ENCODE measurements at places on chromosomes 1 and 21.

GRCh38 chr1:157288996-157289395 is 150.8 kb upstream of the ETV3 start:
- DNase-seq = no peak

- DNase-seq = no peak
Observed at GRCh38 chr1:236292425-236292824, 10.7 kb upstream of the ERO1B start.

DNA sequence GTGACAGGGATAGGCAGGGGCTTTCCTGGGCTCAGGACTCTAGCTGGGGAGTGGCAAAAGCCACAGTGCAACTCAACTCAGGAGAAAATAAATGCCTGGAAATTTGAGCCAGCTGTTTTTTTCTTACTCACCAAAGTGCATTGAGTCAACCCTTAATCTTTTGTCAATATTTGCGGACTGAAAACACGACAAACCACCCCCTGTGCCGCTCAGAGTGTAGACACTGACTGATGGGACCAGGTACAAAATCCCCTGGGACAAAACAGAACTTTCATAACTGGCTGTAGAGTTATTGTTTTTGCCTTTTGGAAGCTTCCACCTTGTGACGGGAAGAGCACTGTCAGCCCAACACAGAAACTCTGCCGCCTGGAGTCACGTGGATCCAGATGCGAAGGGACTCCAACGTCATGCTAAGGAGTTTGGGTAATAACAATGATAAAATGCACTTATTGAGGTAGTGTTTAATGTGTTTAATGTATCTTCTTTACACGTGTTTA is 164.6 kb downstream of the PLPP3 start:
- DNase-seq = no peak

- no peak for DNase-seq
Observed at GRCh38 chr1:230010603-230011332, 56.3 kb upstream of the GALNT2 start.

DNA sequence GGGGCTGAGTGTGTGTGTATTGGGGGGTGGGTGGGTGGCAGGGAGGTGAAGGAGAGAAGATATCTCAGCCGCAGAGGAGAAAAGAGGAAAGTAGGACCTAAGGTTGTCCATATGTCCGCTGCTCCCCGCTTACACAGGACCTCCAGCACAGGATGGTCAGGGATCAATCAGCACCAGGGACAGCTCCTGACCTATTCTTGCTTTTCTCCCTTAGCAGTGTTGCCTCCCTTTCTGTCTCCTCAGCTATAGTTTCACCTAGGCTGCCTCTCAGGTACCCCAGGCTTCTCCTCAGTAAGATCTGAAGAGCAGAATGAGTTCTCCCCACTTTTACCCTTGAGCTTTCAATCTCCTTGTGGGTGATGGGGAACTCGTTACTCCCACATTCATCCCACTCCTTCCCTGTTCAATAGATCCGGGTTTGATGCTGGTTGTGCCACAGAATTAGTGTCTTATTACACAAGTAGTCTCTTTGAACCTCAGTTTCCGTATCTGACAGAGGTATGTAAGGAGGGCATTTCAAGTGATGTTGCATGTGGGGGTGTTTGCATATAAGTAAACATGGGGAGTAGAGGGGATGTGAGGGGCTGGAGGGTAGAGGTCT is 1.4 kb upstream of the DPH2 start:
- no peak for DNase-seq

DNA sequence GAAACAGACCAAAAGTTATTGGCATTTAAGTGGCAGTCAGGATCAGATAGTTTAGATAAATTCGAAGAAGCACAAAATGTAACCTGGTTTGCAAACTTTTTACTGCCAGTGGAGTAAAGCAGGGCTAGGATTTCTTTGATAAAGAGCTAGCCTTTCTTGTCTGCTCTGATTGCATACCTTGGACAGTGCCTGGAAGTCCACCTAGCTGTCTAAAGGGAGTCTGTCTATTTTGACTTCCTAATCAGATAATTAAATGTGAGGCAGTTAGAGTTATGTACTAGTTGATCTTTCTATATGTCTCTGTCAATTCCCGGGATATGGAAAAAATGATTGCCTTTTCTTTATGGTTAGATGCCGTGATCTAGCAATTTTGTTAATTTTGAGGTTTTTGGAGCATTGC is 4.1 kb downstream of the GPSM2 start:
- no peak for DNase-seq

DNA sequence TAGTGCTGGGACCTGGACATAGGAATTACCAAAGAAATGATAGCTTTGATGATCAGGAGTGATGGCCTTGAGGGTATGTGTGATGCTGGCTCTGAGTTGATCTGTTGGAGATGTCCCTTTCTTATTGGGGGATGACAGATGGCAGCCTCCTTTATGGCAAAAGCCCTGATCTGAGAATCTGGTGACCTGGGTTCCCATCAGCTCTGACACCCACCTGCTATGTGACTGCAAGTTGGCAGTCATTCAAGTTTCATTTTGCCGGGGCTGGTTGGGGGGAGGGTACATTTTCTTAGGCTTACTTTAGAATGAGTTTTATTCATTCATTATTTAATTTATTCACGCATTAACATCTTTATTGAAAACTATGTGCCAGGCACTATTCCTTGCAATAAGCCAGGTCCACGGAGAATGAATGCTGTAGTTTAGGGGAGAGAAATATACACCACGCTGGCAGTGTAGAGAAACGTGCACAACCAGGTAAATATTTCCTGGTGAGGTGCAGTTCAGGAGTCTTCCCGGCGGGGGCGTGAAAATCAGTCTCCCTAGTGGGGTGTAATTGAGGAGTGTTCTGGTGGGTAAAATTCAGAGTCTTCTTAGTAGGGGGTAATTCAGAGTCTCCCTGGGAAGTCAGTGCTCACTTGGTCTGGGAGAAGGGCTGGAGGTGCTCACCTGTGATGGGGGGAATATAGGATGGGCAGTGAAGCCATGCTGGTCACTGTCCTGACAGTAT is 401.3 kb downstream of the CAMTA1 start:
- DNase-seq = no peak

- no peak for DNase-seq
Observed at GRCh38 chr1:64581135-64581842, 111.4 kb downstream of the CACHD1 start.

GRCh38 chr1:210901981-210902770 is 231.8 kb downstream of the KCNH1 start:
- no peak for DNase-seq

DNA sequence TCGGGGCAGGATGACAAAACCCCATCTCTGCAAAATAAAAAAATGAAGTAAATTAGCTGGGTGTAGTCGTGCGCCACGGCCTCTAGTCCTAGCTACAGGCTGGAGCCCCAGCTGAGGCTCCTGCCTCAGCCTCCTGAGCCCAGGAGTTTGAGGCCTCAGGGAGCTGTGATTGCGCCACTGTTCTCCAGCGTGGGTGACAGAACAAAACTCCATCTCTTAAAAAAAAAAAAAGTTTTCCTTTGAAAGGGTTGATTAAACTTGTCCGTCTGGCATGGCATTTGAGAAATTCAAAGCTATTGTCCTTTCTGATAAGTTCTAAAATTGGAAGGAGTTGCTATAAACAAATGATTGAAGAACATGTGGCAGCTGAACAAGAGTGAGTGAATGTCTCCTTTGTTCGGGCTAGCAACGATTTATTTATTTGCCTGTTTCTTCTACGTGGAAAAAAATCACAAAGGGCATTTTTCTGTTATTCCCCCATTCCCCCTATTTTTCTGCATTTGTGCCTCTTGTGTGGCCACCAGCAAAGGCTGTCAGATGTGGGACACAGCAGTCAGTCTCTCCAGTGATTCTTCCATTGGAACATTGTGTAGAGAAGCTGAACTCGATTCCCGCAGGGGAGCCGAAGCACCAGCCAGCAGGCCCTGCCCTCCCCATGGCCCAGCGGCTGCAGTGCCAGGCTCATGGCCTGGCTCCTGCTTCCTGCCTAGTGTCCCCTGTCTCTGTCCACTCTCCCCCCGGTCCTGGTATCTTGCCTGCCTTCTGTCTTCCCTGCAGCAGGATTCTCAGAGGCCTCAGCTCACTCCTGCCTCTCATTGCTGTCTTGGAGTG is 21.5 kb upstream of the PWP2 start:
- DNase-seq = no peak

DNA sequence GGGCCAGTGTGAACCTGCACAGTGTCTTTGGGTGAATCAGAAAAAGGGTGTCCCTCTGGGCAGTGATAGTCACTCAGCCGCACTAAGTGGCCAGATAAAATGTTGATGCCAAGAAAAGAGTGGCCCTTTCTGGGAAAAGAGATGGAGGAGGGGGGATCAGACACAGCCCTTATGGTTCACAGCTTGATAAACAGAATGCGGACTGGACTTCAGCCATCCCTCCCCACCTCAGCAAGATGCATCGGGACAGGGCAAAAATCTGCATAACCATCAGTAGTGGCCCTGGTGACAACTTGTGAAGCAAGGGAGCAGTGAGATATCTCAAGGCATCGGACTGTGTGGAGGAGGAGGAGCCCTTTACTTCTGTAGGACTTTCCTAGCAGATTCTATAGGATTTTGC is 353.8 kb upstream of the PLXNA2 start:
- DNase-seq = no peak

DNA sequence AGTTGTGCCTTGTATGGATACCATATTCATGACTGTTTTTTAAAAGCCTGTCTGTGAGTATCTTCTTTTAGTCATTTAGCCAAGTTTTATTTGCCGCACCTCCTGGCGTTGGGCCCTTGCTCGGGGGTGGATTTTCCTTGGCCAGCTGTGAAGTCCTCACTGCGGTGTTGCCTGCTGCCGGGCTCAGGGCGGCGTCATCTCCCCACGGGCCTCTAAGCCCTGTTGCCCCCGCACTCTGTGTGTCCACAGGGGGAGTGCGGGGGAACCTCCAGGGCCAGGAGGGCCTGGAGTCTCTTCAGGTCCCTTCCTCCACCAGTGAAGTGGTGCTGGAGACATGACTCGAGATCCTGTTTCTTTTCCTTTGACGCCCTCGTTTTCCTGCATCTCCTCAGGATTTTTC is 65.8 kb upstream of the DIP2A start:
- DNase-seq = no peak

DNA sequence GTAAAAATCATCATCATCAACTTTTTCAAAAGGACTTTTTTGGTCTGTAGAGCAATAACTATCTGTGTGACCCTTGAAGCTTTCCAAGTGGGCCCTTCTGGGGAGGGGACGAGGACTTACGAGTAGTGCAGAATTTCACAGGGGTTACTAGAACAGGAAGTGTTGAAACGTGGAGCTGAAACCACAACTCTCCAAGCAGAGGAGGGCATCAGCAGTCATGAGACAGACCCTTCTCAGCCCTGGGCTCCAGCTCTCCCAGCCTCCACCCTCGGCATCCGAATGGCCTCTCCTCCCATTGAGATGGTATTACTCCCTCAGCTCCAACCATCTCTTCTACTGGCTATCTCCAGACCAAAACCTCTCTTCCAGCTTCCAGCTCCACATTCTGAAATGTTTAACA is 3.6 kb downstream of the FAM89A start:
- DNase-seq = no peak

DNA sequence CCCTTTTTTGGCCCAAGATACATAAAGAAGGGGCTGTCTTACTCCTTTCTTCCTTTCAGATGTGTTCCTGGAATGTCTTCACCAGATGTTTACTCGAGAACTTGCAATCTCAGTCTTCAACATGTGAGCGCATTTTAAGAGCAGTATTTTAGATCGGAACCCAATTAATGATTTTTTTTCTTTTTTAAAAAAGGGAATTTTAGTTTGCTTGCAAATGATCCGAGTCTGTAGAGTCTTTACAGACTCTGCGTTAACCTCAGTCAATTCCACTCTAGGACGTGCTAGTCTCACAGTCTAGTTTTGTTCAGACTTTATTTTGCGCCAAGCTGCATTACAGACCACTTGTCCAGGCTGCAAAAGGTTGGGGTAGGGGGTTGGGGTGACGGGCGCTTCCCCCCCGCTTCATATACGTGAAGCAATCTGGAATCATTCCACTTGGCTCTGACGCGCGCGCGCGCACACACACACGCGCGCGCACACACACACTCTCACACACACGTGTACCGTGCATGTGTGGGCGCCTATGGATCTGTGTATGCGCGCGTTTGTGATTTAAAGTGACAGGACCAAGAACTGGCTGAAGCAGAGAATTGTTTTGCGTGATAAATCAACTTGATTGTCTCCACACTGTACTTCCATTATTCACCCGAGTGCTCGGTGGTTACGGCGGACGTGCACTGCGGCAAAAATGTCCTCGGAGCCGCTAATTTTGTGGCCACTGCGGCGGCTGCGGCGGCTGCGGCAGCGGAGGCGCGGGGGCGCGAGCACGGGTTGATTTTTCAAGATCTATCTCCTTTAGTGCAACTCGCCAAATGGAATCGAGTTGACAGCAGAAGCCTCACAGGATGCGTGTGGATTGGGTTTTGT is 25.6 kb upstream of the NFIA start:
- peak; percentile 49 for DNase-seq

DNA sequence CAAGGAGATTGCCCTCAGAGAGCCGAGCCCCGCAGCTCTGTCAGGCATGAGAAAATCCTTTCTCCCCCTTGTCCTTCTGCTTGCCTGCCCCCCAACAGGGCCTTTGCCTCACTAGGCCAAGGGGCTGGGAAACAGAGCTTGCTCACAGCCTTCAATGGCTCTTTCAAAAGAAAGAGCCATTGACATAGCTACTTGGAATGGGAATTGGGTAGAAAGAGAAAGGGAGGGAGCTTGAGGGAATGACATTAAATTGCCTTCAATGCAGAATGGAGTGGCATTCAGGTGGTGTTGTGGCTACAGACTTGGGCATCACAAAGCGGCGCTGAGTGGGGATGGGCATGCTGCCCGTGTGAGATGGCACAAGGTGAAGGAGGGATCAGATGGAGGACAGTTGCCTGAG is 13.2 kb downstream of the SYT11 start:
- no peak for DNase-seq

- DNase-seq = no peak
Observed at GRCh38 chr21:25857308-25858074, 122.7 kb downstream of the GABPA start.

DNA sequence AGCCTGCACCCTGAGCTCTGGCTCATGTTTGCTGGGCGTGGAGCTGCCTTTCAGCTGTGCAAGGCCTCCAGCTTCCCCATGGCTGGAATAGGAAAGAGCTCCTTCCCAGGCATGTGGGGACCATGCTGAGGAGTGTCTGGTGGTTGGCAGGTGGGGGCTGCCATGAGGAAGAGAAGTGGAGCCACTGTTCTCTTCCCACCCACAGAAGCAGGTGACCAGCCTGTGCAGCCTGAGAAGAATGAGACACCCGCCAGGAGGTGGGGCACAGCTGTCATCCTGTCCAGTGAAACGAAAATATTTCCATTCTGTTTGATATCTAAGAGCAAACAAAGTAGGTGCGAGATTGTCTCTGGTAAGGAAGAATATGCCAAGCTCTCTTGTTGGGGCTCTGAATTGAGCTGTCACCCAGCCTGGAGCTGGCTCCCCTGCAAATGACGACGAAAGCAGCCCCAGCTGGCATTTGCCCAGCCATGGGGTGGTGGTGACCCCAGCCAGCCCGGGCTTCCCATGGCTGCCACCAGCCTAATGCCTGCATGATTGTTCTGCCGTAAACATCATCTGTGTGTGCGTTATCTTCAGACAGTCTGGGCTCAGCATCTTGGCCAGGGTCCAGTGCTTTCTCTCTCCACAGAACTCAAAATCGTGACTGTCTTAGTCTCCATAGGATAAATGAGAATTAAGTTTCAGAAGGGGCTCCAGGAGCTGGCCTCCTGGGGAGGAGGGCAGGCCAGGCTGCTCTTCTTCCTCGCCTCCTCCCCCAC is 429.8 kb upstream of the VAMP3 start:
- DNase-seq = no peak

GRCh38 chr1:22872981-22873664 is 99.5 kb downstream of the LACTBL1 start:
- no peak for DNase-seq

Measured in CD4-positive, alpha-beta T cell treated with Interleukin-17A for 1 hour (primary cell).